Amniotic stem cell (primary cell): ENCODE measurements at places on chromosomes 3 and 15.
A peak's percentile ranks its signal among the peaks of the same experiment; 100 is the strongest.

DNA sequence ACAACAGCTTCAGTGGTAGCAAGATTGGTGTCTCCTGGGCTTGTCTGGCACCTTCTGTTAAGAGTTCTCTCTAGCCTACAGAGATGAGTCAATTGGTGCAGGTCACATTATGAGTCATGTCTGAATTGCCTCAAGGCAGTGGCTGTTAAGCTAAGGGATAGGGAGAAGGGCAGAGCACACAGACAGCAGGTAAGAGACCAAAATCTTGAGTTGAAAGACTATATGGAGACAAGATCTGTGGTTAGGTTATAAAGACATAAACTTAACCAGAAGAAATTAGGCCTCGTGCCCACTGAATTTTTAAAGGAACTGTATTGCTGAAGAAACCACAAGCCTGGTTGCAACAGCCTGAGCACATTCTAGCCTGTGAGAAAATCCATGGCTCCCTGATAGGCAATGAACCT, 19.2 kb upstream of the KPNA1 start:
- DNase-seq = peak; percentile 49

DNA sequence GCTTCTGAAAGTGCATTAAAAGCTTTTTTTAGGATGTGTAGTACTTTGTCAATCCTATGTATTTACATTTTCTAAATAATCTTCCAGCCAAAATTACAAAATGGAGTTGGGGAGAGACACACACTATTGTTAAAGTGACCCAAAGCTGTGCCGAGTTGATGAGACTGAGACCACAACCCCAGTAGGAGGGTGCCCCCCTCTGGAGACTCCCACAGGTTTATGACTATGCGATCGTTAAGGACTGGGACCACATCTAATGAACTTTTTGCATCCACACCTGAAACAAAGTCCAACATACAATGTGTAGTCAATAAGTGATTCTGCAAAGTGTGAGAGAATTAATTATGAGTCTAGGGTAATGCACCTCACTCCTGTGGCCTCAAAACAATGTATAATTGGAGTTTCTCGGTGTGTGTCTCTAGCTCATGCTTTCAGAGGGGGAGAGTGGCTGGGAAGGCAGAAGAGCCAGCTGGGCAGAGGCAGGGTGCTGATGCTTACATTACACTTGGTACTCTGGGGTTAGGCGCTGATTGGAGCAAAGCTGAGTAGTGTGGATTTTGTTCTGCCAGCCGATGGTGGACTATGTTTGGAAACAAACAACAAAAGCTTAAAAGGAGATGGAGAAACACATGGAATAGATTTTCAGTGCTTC, 102.8 kb downstream of the KCNH8 start:
- no peak for DNase-seq

DNA sequence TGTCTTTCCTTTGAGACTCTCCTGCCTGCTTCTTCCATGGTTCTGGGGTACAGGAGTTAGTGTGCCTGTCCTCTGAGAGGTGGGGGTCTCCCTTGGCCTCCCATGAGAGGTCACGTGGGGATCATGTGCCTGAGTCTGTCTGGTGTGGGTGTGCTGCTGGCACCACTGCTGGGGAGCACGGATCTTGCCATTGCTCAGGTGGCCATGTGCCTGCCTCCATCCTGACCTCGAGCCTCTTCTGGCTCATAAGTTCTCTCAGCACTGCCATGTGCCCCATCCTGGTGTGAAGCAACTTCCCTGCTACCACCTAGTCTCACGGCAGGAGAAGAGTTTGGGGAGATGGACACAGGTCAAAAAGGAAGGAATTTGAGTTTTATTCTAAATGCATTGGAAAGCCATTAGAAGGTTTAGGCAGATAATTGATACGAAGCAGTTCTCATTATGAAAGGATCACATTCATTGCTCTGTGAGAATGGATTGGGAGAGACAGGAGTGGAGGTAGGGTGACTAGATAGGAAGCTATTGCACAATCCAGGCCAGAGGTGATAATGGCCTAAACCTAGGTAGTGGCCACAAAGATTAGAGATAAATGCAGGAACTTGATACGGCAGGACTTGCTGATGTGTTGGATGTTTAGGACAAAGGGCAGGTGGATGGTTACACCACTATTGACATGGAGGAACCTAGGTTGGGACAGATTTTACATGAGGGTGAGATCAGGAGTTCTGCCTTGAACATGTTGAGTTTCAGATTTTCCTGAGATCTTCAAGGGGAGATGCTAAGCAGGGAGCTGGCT, 173.0 kb upstream of the RORA start:
- DNase-seq = no peak

DNA sequence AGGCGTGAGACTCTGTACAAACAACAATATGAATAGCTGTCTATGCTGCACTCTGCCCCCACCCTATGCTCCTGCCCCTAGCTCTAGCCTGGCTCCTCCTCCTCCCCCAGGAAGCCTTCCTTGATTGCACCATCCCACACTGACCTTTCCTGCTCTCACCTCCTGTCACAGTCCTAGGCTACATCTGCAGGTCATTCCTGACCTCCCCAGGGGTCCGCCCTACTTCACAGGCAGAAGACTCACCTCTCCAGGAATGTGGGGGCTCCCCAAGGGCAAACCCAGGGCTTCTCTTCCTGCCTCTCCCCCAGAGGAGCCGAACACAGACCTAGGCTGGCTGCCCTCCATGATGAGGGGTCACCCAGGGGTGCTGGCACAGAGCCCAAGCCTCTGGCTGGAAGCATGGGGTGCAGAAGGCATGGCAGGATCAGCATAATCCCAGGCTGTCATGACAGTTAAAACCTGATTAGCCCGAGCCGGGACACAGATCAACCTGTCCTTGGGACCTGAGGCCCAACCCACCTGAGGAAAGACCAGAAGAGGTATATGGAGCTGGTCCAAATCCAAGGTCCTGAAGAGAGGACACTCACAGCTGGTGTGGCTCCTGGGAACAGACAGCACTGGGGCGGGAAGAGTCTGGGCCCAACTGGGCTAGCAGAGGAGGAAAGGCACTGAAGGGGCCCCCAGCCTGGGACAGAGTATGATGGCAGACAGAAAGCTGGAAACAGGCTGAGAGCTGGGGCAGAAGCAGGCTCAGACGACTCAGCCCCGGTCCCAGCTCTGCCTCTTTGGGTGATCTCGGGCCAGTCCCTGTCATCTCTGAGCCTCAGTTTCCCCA, 5.9 kb downstream of the SEMA7A start:
- DNase-seq = no peak

DNA sequence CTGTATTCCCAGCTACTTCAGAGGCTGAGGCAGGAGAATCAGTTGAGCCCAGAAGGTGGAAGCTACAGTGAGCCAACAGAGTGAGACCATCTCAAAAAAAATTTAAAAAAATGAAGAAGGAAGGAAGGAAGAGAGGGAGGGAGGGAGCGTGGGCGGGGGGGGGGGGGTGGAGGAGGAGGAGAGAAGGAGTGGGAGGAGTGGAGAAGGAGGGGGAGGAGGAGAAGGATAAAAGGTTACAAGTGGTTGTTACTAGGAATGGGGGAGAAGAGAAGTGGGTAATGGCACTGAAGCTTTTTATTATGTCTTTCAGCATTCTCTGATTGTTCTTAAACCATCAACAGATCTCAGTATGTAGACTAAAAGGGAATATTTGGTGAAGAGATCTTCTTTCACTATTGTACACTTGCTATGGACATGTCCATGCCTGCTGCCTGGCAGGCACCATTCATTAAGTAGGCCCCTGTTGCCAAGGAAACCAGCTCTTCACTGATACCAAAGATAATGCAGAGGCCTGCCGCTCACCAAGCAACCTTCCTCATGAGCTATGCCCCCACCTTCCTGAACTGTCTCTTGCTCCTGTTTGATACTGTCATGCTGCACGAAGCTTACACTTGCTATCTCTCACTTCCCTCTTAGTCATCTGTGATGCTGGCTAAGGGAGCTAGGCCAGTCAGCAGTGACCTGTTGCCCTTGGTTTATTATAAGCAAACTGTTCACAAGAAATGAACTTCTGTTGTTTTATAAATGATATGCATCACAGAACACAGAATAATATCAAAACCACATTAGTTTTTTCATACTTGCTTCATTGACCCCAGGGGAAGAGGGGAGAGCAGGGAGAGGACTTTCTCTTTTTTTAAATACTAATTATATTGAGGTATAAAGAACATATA, 23.1 kb downstream of the EPM2AIP1 start:
- peak; percentile 30 for DNase-seq

DNA sequence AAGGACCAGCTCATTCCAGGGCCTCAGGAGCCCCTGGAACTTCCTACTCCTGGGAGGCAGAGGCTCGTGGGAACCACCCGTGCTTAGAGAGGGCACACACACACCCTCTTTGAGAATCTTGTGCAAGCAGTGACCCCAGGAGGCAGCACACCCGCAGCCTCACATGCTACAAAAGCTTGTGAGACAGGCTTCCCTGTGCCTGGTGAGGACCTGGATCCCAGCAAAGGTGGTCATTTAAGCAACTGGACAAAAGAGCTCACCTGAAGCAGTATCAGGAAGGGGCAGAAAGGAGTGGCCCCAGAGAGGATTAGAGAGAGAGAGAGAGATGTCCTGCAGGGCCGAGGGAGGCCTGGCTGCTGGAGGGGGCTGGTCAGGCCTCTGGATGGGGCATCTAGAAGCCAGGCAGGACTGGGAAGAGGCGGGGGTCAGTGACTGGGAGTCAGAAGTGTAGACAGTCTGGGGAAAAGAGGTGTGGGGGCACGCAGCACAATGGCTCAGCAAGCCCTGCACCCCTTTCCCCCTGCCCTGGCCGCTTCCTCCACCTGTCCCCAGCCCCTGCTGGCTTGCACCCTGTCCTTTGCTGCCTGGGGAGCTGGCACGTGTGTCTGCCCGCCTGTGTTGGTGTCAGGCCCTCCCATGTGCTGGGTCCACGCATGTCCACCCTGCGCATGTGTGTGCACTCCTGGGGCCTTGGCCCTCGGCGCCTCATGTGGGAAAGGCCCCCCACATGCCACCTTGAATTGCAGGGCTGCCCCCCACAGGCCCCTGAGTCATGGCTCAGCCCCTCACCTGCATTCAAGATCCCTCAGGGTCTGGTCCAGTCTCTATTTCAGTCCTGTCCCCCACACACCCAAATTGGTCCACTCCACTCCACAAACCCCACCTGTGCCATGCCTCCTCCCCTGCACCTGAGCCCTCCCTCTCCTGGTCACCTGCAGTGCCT, 36.9 kb downstream of the TSPAN3 start:
- DNase-seq = no peak

GRCh38 chr3:9322780-9323179, 40.1 kb upstream of the THUMPD3 start:
- DNase-seq = no peak

GRCh38 chr3:172606021-172606420, 82.8 kb upstream of the TNFSF10 start:
- DNase-seq = no peak

GRCh38 chr3:119697394-119697793, 5.4 kb upstream of the CFAP91 start:
- no peak for DNase-seq

DNA sequence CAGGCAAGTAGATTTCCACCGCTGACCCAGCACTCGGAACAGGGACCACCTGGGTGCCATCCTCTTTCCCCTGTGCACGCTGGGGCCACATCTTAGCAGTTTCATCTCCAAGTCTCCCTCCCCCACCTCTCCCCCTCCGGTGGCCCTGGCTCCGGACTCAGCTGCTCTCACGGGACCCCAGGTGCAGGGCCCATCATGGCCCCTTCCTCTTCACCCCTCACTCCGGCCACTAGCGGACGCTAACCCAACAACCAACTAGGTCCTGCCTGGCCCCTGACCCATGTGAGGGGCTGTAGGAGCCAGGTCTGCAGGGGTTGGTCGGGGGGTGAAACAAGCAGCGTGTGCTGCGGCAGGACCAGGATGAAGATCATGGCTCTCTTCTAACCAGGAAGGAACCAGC, 31.3 kb upstream of the IQSEC1 start:
- no peak for DNase-seq
